ENCODE measurements at places on chromosomes 13 and 19.
A peak's percentile ranks its signal among the peaks of the same experiment; 100 is the strongest.

- no peak for ATAC-seq
Observed at GRCh38 chr19:13396250-13397080, 109.8 kb downstream of the CACNA1A start.

DNA sequence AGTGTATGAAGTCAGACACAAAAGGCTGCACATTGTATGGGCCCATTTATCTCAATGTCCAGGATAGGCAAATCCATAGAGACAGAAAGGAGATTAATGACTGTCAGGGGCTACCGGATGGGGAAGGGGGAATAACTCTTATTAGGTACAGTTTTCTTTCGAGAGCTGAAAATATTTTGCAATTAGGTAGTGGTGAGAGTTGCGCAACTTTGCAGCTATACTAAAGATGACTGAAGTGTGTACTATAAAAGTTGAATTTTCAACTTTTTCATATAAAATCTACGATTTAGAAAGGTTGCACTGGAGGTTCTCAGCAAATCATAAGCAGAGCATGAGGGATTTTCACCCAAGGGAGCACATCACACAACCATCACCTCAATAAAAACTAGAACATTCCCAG lies 16.1 kb upstream of the SLC15A1 start:
- ATAC-seq = no peak

GRCh38 chr19:21824679-21825078 lies 11.3 kb downstream of the ZNF43 start:
- no peak for ATAC-seq

DNA sequence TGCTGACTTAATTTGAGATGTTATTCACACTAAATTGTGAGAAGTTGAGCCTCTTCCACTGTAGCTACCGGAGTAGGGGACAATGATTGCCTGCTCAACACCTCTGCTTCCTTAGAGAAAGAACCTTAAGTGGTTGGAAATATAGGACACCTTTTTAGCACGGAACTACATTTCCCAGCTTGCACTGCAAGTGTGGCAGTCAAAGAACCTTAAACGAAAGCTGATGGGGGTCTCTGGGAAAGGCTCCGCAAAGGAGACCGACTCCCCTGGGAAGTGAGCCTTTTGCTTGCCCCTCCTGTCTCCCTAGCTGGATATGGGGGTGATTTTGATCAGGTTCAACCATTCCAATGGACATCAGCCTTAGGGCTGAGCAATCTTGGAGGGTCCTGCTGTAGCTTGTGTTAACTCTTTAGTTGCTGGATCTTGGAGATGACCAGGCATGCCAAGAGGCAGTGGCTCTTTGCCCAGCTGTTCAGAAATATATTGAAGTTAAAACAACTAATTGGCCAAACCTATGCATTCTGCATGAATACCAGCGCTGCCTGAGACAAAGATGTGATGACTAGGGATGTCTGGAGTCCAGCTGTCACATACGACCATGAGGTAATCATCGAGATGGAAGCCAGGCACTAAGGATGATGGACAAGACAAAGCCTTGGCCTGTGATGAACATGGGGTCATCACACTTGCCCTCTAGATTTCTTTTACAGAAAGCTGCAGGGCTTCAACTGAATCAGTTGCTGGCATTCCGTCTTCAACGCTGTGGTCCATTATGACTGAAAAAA lies 286.5 kb downstream of the FOXO1 start:
- no peak for ATAC-seq

- ATAC-seq = no peak
Observed at GRCh38 chr13:96822895-96823294, 171.4 kb downstream of the OXGR1 start.

DNA sequence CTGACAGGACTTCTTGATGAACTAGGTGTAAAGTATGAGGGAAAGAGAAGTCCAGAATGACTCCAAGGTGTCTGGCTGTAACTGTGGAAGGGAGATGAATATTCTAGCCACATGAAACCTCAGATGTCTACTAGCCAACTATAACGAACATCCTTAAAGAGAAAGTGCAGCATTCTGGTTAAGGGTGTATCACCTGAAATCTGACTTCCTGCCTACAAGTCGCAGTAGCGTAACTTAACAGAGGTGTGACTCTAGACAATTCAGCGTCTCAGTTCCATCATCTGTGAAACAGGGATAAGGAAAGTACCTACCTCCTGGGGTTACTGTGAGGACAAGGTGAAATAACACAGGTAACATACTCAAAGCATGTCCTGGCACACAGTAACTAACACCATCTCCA lies 145.7 kb upstream of the FBXL3 start:
- ATAC-seq = no peak

GRCh38 chr13:27967736-27968315 lies 1.3 kb downstream of the CDX2 start:
- ATAC-seq = no peak

DNA sequence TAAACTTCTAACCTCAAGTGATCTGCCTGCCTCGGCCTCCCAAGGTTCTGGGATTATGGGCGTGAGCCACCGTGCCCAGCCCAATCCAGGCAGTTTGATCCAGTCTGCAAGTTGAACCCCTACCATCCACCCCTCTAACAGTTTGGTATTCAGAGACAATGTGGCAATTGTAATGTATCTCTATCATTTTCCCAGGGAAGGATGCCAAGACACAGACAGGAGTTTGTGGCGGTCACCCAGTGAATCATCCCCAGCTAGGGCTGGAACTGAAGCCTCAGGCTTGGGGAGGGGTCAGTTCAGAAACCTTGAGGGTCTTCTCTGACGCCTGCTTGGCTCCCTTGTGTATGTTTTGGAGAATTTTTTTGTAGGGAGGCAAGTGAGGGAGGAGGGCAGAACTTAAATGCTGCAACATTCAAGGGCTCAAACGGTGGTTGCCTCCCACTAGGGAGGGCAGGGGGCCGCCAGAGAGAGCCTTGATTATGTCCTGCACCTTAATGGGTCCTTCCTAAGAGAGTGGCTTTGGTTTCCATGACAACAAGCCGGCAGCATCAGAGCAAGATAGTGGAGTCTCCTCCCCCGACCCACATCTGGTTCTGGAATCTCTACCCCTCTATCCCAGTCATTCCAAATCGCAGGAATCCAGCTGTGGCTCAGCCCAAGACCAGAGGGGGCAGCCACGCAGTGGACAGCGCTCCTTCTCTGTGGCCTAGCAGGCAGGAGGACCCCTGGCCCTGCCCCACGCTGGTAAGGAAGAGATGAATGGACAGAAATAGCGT lies 14.9 kb upstream of the FEM1A start:
- ATAC-seq = no peak

GRCh38 chr19:8490873-8491272 lies 11.6 kb downstream of the PRAM1 start:
- ATAC-seq = no peak

DNA sequence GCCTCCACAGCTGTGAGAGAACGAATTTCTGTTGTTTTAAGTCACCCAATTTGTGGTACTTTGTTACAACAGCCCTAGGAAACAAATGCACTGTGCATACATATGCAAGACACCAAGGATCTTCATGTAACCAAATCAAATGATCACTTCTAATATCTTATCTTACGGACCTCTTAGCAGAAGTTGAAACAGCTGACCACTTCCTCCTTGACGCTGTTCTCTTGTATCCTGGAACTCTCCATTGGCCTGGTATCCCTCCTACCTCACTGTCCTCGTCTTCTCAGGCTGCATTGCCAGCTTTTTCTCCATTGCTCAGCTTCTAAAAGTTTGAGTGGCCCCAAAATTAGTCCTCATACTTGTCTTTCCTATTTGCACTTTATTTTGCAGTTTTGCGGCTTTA lies 200.4 kb downstream of the DLEU7 start:
- no peak for ATAC-seq

DNA sequence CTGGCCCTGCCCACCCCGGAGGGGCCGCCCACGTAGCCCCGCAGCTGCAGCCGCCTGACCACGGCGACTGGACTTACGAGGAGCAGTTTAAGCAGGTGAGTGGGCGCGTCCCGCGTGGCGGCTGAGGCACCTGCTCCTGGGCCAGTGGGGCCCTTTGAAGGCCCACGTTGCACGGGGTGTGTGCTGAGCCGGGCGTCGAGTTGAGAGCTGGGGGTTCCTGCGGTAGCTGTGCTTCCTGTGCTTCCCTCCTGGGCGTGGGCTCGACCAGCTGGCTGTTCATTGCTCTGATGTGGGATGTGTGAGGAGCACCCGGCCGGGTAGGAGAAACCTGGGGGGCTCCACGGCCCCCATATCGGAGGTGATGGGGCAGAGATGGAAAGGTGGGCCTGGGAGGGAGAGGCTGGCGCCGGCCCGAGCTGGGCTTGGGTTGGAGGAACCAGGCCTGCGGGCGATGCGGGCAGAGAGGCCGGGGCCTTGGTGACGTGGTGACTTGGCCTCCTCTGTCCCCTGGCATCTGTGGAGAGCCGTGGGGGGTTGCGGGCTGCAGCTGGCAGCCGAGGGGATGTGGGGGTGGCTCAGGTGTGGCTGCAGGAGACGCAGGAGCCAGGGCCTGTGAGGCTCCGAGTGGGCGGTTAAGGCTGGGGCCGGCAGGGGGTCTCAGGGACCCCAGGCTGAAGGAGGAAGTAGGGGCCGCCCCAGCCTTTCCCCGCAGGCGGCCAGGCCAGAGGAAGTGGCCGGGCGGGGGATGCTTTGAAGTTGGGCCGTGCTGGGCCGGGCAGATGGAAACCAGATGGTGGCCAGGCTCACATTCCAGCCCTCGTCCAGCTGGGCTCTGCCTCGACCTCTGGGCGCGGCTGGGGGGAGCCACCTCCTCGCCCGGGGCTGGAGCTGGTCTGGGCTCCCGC lies 7.1 kb downstream of the ARID3A start:
- peak; percentile 57 for ATAC-seq

DNA sequence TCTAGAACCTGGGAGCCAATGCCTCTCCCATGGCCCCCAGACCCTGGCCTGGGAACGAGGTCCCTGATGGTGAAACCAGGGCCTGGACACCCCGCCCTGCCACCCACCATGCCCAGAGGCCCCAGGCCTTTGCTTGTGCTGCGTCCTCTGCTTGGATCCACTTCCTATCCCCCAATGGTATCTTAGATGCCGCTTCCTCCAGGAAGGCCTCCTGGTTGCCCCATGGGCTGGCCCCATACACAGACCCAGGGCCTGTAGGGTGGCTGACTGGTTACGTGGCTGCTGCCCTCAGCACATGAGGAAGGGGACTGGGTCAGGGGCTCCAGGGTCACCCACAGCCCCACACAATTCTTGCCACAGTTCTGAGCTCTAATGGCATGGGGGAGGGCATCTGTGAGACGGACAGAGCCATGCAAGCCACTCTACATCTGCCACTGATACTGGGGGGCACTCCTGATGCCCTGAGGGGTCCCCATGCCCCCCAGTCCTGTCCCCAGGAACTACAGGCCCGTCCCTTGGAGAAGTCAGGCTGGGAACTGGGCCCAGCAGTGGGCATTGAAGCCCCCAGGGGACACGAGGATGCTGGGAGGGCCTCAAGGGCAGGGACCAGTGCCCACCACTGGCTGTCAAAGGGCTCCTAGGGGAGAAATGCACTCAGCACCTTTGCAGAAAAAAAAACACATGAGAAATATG lies 5.0 kb downstream of the RPL36 start:
- ATAC-seq = no peak

DNA sequence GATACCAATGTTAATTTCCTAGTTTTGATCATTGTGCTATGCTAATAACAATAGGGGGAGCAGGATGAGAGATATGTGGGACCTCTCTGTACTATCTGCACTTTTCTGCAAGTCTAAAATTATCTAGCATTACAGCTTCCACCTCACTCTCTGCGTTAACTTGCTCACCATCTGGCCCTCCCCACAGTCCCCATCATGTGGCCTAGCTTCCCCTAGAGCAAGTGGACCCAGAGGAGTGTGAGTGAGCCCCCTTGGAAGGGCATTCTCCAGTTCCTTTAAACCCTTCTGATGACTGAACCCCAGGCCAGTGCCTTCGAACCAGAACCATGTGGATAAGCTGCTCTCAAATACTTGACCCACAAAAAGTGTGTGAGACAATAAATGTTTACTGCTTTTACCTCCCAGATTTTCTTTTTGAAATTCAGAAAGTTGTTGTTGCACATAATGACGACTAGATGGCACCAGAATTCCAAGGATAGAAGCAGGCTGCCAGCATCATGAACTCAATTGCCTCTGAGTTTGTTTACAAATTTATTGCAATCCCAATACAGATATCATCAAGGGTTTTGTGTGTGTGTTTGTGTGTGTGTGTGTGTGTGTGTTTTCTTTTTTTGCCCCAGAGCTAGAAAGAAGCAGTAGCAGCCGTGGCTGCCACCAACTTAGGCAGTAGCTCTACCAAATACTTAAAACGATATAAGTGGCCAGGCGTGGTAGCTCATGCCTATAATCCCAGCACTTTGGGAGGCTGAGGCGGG lies 49.0 kb upstream of the ZNF780A start:
- ATAC-seq = no peak

- ATAC-seq = no peak
Observed at GRCh38 chr19:5828661-5829566, 10.6 kb downstream of the FUT6 start.

- ATAC-seq = no peak
Observed at GRCh38 chr13:21385710-21386109, 73.4 kb downstream of the ZDHHC20 start.

DNA sequence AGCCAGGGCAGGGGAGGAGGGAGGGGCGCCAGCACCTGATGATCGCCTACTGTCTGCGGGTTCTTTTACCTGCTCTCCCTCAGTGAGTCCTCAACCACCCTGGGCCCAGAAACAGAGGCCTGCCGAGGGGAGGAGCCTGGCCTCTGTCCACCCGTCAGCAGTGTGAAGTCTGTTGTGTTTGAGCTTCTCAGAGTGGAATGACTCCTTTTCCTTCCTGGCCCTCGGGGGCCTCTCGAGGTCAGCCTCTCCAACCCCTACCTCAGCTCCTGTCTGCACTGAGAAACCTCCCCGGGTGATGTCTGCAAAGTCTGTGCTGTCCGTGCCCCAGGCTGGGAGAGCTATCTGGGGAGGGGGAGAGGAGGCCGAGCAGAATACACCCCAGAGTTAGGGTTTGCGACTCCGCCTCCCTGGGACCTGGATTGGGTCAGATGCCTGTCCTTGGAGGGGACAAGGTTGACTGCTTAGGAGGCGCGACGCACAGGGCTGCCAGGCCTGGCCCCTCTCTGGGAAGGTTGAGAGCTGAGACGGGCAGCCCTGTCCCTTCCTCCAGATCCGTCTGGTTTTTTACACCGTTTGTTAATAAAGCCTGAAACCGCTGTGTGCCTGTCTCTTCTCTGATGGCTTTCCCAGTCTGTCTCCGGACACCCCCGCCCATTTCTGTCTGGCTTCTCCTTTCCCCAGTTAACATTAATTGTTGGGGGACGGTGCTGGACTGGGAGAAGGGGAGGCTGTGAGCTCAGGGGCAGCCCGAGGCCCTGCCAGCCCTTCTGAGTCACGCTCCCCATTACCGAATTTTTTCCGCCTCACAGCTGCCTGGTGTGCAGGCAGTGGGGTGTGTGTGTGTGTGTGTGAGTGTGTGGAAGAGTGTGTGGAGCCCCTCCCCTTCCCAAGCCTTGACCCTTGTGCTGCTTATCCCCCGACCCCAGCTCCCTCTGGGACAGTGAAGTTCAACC lies 989 bp upstream of the SSC5D start:
- peak; percentile 5 for ATAC-seq

GRCh38 chr19:9586764-9587163 lies 2.5 kb upstream of the ZNF121 start:
- ATAC-seq = peak; percentile 59
